ENCODE measurements at places on chromosomes 3 and 15.

DNA sequence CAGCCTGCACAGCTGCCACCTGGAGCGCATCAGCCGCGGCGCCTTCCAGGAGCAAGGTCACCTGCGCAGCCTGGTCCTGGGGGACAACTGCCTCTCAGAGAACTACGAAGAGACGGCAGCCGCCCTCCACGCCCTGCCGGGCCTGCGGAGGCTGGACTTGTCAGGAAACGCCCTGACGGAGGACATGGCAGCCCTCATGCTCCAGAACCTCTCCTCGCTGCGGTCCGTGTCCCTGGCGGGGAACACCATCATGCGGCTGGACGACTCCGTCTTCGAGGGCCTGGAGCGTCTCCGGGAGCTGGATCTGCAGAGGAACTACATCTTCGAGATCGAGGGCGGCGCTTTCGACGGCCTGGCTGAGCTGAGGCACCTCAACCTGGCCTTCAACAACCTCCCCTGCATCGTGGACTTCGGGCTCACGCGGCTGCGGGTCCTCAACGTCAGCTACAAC is 20.4 kb downstream of the NRROS start:
- no peak for DNase-seq

DNA sequence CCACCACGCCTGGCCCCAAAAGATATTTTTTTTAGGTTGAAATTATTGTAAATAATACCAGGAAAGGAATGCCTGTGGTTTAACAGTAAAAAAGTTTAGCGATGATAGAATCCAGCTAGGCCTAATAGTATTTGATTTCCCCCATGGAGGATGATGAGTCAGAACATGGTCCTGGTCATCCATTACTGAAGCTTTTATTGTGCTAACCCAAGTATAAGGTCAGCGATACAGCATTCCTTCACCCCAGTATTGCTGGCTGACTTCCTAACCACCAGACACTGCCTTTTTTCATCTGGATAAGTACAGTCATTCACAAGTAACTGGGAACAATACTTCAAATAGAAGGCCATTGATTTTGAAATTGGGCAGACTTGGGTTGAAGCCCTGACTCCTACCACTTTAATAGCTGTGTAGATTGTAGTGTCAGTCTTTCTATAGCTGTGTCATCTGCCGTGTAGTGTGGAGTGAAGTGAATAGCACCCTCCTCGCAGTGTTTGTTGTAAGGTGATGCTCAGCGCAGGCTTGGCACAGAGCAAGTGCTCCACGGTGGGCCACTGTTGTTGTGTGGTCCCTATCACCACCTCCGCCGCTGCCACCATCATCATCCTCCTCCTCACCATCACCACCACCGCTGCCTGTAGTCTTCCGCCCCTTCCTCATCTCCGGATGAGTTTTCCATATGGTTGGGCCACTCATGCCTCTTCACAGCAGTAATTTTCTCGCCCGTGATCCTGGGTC is 436.0 kb upstream of the TPM1 start:
- no peak for DNase-seq

- DNase-seq = no peak
Observed at GRCh38 chr3:66490214-66490613, 10.6 kb downstream of the LRIG1 start.

DNA sequence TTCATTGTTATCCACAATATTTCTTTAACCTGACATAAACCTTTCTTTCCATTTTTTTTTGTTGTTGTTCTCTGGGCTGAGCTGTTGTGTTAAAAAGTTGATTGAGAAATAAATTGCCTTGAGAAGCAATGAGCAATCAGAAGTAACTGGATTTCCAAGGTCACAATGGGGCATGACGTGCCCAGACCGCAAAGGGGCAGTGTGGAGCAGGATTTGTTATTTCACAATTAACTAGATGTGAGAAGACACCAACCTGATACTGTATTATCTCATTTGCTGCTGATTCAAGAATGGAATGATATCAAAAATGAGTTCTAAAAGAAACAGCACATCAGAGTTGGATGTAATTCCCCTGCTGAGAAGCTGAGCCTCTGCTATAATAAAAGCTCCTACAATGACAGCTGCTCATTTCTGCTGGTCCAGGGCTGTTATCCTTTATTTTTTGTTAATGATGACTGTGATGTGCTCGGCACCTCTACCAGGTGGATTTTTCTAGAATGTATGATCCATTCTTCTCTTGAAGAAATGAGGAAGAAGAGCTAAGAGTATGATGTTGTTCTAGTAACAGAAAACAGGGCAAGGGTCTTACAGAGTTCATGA is 28.1 kb downstream of the CPNE4 start:
- no peak for DNase-seq

GRCh38 chr3:112925969-112926368 is 48.9 kb downstream of the CD200R1 start:
- DNase-seq = no peak

- no peak for DNase-seq
Observed at GRCh38 chr15:67998599-67999133, 55.4 kb upstream of the PIAS1 start.

- no peak for DNase-seq
Observed at GRCh38 chr3:23183731-23184130, 19.4 kb upstream of the UBE2E2 start.

- peak; percentile 97 for DNase-seq
Observed at GRCh38 chr3:119676771-119677640, at the start of gene COX17. COX17 (minus strand) TSS chr3:119677406; CDS start chr3:119677310, 96 bp downstream.

DNA sequence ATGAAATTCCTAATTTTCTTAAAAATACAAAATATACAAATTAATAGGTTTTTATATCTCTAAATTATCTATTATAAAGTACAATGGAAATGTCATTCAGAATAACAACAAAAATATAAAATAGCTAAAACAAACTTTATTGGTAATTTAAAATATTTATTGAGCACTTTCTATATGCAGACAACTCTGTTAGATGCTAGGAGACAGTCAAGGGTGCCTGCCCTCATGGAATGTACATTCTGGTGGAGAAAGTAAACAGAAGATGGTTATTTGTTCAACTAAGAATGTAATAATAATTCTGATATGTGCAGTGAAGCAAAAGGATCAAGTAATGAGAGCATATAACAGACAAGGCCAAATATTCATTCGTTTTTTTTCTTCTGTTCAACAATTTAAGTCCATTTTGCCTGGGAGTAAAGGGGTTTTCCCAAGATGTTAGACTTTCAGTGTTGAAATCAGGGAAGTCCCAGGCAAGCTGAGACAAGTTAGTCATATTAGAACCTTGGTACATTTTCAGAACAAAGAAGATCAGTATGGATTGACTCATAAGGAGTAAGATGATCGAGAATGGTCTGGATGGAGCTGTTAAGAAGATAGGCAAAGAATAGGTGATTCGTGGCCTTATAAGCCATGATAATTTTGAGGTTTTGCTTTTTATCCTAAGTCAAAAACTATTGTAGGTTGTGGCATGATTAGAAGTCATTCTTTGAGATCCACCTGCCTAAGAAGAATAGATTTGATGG is 150.2 kb upstream of the MLF1 start:
- DNase-seq = no peak

- DNase-seq = no peak
Observed at GRCh38 chr3:125033135-125033534, 22.7 kb downstream of the HEG1 start.

DNA sequence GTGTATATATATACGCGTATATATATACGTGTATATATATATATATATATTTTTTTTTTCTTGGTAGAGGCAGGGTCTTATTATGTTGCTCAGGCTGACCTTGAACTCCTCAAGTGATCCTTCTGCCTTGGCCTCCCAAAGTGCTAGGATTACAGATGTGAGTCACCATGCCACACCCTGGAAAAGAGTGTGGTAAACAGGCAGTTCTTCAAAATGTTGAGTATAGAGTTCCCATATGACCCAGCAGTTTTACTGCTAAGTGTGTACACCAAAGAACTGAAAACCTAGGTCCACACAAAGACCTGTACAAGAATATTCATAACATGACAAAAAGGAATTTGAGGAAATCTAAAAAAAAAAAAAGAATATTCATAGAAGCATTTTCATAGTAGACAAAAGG is 71.8 kb upstream of the GCNT3 start:
- no peak for DNase-seq

DNA sequence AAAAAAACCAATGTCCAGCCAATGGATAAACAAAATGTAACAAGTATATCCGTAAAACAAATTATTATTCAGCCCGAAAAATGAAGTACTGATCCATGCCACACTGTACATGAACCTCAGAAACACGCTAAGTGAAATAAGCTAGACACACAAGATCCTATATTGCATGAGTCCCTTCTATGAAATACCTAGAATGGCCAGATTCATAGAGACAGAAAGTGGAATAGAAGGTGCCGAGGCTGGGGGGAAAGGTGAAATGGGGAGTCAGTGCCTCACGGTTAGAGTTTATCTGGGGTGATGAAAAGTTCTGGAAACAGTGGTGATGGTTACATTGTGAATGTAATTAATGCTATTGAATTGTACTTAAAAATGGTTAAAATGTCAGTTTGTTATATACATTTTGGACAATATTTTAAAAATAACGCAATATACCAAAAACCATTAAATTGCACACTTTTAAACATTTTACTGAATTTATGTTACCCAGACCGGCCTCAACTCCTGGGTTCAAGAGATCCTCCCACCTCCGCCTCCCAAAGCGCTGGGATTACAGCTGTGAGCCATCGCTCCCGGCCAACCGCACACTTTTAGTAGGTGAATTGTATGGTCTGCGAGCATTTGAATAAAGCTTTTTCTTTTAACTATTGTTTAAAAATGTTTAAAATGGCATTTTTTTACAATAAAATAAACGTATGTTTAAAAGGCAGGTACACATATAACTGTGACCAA is 2.1 kb downstream of the RNF168 start:
- DNase-seq = no peak

- DNase-seq = no peak
Observed at GRCh38 chr3:117903226-117903625, 1131.4 kb downstream of the IGSF11 start.

- DNase-seq = no peak
Observed at GRCh38 chr3:46737329-46737731, 19.7 kb upstream of the PRSS50 start.

DNA sequence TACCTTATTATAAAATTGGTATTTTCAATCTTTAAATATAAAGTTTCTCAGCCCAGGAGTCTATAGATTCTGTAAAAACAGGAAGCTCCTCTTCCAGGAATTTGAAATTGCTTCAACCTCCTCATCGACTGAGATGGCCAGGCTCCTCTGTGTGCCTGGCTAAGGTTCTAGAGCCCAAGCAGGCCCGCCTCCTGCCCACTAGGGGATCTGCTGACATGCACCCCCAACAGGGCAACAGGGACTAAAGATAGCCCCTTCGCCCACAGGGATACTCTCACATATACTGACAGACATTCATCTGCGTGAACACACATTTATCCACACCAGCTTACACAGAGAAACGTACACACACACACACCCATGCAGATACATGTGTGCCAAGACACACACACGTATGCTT is 183.1 kb upstream of the TLE3 start:
- DNase-seq = peak; percentile 20

- DNase-seq = no peak
Observed at GRCh38 chr15:74010929-74011540, 16.5 kb downstream of the PML start.

GRCh38 chr3:27574438-27574795 is 90.2 kb upstream of the SLC4A7 start:
- DNase-seq = no peak

GRCh38 chr15:99631255-99631654 is 65.5 kb downstream of the MEF2A start:
- no peak for DNase-seq

DNA sequence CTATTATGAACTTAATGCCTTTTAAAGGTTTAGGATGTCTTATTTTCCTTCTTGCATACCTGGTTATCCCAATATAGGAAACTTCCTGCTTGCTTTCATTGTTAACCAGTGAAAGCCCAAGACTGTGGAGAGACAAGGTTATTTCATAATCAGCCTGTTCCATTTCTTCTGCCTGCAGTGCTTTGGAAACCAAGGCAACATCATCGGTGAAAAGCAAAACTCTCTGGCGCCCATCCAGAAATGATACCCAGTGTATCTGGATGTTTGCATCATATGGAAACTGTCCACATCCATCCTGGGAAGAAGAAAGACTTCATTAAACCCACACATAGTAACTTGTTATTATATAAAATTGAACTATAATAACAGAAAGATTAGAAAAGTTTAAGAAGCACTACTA is 170.1 kb downstream of the VPS13C start:
- no peak for DNase-seq

All from upper lobe of right lung (tissue), 1 donor.